Anterior cingulate cortex (tissue), 58 donors: ENCODE measurements at places on chromosomes 6 and 20.

GRCh38 chr6:39128106-39128505, 13.1 kb upstream of the SAYSD1 start:
- DNase-seq: no peak

DNA sequence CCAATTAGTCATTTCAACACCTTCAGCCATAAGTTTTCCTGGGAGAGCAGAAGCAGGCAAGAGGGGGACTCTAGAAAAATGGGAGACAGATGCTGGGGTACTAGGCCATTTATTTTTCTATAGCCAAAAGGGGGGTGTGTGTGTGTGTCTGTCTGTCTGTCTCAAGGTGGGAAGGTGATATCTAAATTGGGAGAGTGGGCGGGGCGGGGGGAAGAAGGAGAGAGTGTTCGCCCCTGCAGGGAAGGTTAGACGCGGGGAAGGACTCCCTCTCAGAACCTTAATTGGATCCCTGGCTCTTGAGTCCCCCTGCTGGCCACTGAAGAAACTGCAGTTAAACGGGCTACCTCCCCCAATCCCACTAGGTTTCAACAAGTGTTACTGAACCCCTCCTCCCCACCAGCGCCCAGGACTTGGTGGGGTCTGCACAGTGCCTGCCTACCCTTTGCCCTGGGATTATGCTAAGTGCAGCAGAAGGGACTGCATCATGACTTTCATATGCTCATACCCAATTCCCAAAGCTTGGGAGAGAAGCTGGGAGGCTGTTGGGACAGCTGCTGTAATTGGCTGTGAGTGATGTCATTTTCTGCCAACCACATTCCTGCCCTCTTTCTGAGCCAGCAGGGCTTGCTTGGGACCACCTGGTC, 45.8 kb downstream of the FOXP4 start:
- peak; percentile 59 for DNase-seq

GRCh38 chr6:34055223-34055933, 90.5 kb downstream of the GRM4 start:
- DNase-seq: peak; percentile 9

GRCh38 chr6:168372889-168373288, 53.3 kb upstream of the DACT2 start:
- no peak for DNase-seq

DNA sequence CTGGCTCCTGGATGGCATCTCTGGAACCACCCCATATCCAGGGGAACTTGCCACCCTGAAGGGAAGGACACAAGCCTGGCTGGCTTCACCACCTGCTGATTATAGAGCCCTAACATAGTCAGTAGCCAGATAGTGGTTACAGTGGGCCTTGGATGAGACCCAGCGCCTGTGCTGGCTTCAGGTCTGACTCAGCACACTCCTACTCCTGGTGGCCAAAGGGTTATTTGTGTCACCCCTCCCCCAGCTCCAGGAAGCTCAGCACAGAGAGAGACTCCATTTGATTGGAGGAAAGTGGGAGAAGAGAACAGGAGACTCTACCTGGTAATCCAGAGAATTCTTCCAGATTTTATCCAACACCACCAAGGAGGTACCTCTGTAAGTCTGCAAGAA, 12.8 kb downstream of the SNX14 start:
- no peak for DNase-seq

GRCh38 chr6:39642270-39642669, 82.9 kb downstream of the KIF6 start:
- DNase-seq: no peak

GRCh38 chr6:111952821-111953540, 79.7 kb upstream of the FYN start:
- no peak for DNase-seq

GRCh38 chr6:126516411-126516810, 176.5 kb downstream of the CENPW start:
- DNase-seq: no peak

DNA sequence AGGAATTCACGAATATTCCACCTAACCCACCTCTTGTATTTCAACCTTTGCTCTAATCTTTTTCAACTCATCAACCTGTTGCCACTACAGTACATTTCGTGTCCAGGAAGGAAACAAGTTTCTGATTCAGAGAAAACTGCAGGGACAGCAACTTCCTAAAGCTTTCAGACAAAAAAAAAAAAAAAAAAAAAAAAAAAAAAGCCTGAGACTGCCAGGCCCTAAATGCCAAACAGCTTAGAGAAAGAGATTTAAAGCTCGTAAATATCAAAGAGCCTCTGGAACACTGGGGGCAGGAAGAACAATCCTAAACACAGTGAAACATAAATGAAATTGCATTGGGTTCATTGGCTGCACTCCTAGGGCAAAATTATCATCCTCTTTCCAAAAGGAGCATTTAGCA, 411.2 kb upstream of the SPTLC3 start:
- no peak for DNase-seq

DNA sequence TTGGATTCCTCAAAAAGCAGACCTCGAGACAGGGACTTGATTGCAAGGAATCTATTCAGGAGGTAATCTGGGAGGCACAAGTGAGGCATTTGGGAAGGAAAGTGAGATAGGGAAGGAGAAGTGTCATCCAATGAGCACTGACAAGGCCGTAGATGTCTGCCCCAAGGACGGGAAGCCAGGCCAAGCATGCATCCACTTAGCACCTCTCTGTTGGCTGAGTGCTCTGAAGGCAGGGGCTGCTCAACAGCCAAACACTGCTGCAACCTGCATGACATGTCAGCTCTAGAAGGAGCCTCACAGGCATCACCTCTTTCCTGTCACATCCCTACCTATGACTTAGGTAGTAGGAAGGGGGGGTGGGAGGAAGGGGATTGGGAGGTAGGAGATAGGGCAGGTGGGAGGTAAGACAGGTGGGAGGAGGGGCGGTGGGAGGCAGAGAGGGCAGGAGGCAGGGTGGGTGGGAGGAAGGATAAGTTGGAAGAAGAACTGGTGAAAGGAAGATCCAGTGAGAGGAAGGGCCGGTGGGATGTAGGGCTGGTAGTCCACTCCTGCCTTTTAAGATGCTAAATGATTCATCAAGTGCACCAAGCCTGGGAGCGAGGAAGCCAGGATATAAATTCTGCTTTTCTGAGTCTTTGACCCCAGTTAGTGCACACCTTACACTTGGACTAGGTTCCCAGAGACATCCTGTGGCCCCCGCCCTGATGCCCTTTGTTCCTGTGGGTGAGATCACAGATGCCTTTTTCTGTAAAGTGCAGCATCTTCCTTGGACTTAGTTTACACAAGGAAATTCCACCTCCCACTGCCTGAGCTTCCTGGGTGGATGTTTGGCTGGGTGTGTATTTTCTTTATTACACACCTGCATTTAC, 83.8 kb upstream of the NXT1 start:
- no peak for DNase-seq
